ENCODE measurements at places on chromosomes 7 and 10. TPM values are rescaled to one million over a fixed set of nuclear protein-coding genes. Genes with fewer than 3 reads are reported as not detected.

The SUN3 gene
- not detected for polyA plus RNA-seq

The NACAD gene
- 0.14 TPM for polyA plus RNA-seq

The ARHGEF5 gene
- 24.2 TPM for polyA plus RNA-seq

The STRIP2 gene
- 18.6 TPM for polyA plus RNA-seq
